ENCODE measurements at places on chromosomes 4 and X. TPM values are rescaled to one million over a fixed set of nuclear protein-coding genes. Genes with fewer than 3 reads are reported as not detected.

- H3K27ac ChIP-seq = no peak overlapping the region
- H3K27me3 ChIP-seq = no peaks in the 10 kb centered on the region
Observed at GRCh38 chr4:140031061-140031460, 122.9 kb downstream of the MAML3 start.

- no peak overlapping the region for H3K27ac ChIP-seq
- no peak for DNase-seq
- no peak overlapping the region for H3K4me3 ChIP-seq
- H3K27me3 ChIP-seq = no peaks in the 10 kb centered on the region
- no peaks in the 10 kb centered on the region for H3K36me3 ChIP-seq
Observed at GRCh38 chrX:151982222-151982621, 7.7 kb upstream of the GABRE start.

The EDNRA gene
- 0.75 TPM for total RNA-seq

The CD99L2 gene
- 7.3 TPM for total RNA-seq

The SPANXB1 gene
- not detected for total RNA-seq

The PDHA2 gene
- not detected for total RNA-seq

- peak overlapping the region; percentile 94 for H3K4me3 ChIP-seq
- no peak overlapping the region for H3K27ac ChIP-seq
- DNase-seq = no peak
- H3K27me3 ChIP-seq = no peaks in the 10 kb centered on the region
- H3K36me3 ChIP-seq = peaks cover 42% of the 10 kb centered on the region
Observed at GRCh38 chrX:48909703-48910294, 1.6 kb downstream of the SLC35A2 start.

DNA sequence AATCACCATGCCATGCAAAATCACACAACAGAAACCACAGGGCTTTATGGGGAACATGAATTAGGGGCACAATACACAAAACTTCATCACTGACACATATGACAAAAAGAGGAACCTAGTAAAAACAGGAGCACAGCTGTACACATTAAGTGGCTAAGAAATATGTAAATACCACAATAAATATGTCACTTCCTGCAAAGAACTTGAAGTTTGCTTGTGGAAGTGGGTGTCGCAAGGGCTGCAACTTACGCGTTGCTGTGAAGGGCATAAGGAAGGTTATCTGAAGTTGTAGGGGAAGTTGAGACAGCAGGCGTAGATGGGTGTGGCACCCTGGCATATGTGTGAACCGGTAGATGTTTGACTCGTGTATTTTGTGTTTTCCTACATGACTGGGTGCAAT is 42.4 kb downstream of the CLCN4 start:
- H3K27me3 ChIP-seq = no peaks in the 10 kb centered on the region
- no peak overlapping the region for H3K4me3 ChIP-seq
- no peaks in the 10 kb centered on the region for H3K4me1 ChIP-seq
- no peak overlapping the region for H3K27ac ChIP-seq

GRCh38 chr4:1666391-1666790 is 17.7 kb downstream of the FAM53A start:
- no peak for DNase-seq
- no peak overlapping the region for H3K27ac ChIP-seq
- no peaks in the 10 kb centered on the region for H3K36me3 ChIP-seq
- no peaks in the 10 kb centered on the region for H3K4me1 ChIP-seq

DNA sequence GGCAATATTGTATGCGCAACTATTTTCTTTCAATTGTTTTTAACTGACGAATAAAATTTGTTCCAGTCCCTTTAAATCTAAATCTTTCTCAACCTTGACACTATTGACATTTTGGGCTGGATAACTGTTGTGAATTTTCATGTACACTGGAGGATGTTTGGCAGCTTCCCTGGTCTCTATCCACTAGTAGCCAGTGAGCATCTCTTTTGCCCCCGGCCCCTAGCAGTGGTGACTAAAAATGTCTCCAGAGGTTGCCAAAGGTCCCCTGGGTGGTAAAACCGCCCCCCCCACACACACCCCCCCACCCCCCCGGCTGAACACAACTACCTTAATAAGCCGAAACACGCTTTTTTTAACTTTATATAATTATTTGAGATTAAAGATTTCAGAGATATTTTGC is 514 bp downstream of the FANCB start:
- H3K4me3 ChIP-seq = peak overlapping the region; percentile 78
- no peak for DNase-seq
- peaks cover 26% of the 10 kb centered on the region for H3K36me3 ChIP-seq
- no peaks in the 10 kb centered on the region for H3K4me1 ChIP-seq

GRCh38 chr4:5773271-5773555 is 62.2 kb downstream of the EVC start:
- DNase-seq = peak; percentile 32
- H3K27ac ChIP-seq = no peak overlapping the region

- no peak for DNase-seq
- no peak overlapping the region for H3K4me3 ChIP-seq
- no peaks in the 10 kb centered on the region for H3K27me3 ChIP-seq
- H3K4me1 ChIP-seq = no peaks in the 10 kb centered on the region
- no peaks in the 10 kb centered on the region for H3K36me3 ChIP-seq
- no peak overlapping the region for H3K27ac ChIP-seq
Observed at GRCh38 chrX:45187731-45188130, 12.9 kb downstream of the DIPK2B start.

The TMEM156 gene
- not detected for total RNA-seq

The SMARCA1 gene
- 101 TPM for total RNA-seq

DNA sequence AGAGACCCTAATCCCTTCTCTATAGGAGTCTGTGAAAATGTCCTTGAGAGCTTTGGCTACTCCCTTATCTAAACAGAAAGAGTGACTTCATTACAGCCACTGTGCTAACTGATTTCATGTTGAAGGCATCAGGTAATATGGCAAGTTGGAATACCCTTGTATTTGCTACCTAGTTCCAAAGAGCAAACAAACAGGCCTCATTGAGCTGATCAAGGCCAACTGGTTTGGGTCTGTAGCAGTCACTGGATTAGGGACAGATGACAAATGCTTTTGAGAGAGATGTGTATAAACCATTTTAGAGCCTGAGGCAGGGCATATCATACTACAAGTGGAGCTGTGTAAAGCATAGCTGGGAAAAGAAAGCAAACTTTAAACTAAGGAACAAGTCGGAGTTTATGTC is 22.9 kb upstream of the PDLIM5 start:
- DNase-seq = no peak
- no peak overlapping the region for H3K27ac ChIP-seq
- H3K4me1 ChIP-seq = no peaks in the 10 kb centered on the region
- peaks cover 24% of the 10 kb centered on the region for H3K36me3 ChIP-seq

DNA sequence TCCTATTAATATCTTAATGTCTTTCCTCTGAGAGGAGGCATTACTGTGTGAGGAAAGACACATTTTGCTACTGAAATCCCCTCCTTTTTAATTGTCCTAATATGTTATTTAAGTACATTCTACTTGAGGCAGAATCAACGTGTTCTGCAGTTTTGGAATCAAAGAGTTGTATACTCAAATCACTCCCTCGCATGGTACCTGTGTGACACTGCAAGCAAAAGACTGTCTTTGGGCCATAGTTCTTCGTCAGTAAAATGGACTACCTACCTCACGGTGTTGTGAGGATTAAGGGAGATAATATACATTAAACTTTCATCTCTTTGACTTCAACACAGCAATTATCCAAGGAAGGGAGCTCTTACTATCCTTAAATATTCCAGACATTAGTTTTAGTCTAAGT is 61.5 kb downstream of the TIGD2 start:
- H3K36me3 ChIP-seq = no peaks in the 10 kb centered on the region
- no peaks in the 10 kb centered on the region for H3K27me3 ChIP-seq
- no peak overlapping the region for H3K4me3 ChIP-seq

GRCh38 chr4:36492041-36492440 is 210.6 kb downstream of the DTHD1 start:
- no peak overlapping the region for H3K4me3 ChIP-seq
- no peaks in the 10 kb centered on the region for H3K36me3 ChIP-seq
- no peak for DNase-seq
- H3K4me1 ChIP-seq = peaks cover 4% of the 10 kb centered on the region
- H3K27ac ChIP-seq = no peak overlapping the region
- no peaks in the 10 kb centered on the region for H3K27me3 ChIP-seq

GRCh38 chr4:13705521-13706041 is 78.1 kb upstream of the BOD1L1 start:
- DNase-seq = peak; percentile 28
- H3K4me3 ChIP-seq = no peak overlapping the region
- H3K4me1 ChIP-seq = no peaks in the 10 kb centered on the region

DNA sequence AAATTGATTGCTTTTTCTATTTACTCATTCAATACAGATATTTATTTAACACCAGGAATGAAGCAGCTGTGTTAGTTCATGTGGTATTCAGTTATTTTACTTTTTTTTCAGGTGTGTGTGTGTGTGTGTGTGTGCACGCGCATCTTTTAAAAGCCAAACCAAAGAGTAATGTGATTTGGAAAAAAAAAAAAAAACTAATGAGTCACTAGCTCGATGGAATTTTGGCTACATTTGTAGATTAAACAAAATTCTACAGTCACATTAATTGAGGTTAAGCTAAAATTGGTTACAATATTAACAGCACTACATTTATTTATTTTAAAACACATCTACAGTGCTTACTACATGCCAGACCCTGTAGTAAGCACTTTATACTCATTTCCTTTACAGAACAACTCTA is 66.8 kb downstream of the HHIP start:
- H3K36me3 ChIP-seq = no peaks in the 10 kb centered on the region
- DNase-seq = no peak
- no peak overlapping the region for H3K4me3 ChIP-seq
- H3K4me1 ChIP-seq = no peaks in the 10 kb centered on the region

DNA sequence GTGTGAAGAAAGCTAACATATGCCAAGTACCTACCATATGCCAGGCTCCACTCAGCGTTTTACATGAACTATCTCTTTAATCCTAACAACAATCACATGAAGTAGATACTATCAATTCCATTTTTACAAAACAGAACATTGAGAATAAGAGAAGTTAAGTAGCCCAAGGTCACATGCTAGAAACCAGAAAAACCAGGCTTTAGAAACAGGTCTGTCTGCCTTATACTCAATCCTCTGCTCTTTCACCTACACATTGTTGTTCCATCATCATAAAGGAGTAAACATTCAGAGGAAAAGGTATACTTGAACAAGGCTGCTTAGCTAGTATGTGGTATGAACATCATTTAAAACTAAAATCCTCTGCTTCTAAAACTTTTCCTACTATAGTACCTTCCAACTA is 42.1 kb downstream of the WDFY3 start:
- no peak overlapping the region for H3K27ac ChIP-seq
- H3K36me3 ChIP-seq = peaks cover 29% of the 10 kb centered on the region
- H3K27me3 ChIP-seq = no peaks in the 10 kb centered on the region
- no peak overlapping the region for H3K4me3 ChIP-seq

The UGT2B10 gene
- not detected for total RNA-seq

The NKX3-2 gene
- total RNA-seq = 1.9 TPM

The MAGEE2 gene
- total RNA-seq = not detected

- H3K4me3 ChIP-seq = peak overlapping the region; percentile 97
- peaks cover 4% of the 10 kb centered on the region for H3K4me1 ChIP-seq
- no peak for DNase-seq
- H3K36me3 ChIP-seq = peaks cover 2% of the 10 kb centered on the region
Observed at GRCh38 chr4:75727073-75727472, 2.7 kb downstream of the USO1 start.

The DCHS2 gene
- total RNA-seq = 0.70 TPM

DNA sequence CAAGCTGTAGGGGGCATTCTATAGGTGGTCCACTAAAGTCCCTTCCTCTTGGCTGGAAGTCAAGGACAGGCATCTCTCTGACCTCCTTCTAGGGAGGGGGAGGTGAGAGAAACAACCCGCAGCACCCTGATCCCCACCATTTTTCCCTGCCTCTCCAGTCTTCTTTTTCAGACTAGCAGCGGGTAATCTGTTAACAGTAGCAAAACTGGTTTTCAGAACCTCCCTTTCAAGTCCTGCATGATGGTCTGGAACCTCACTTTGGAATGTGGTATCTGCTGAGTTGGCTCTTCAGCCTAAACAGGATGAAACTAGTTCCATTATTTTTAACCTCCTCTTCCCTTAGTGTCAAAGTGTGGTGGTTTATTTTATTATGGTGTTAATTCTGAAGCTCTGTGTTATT is 196.0 kb downstream of the NWD2 start:
- H3K36me3 ChIP-seq = no peaks in the 10 kb centered on the region
- no peak overlapping the region for H3K27ac ChIP-seq
- no peak for DNase-seq
- no peak overlapping the region for H3K4me3 ChIP-seq
- no peaks in the 10 kb centered on the region for H3K4me1 ChIP-seq

All from H9 (cell line).